Renal cortex interstitium (tissue), 15 donors: ENCODE measurements at places on chromosomes 3 and 15. TPM values are rescaled to one million over a fixed set of nuclear protein-coding genes. Genes with fewer than 3 reads are reported as not detected.

- DNase-seq = no peak
These were observed 95.1 kb upstream of the ZBED2 start for GRCh38 chr3:111690242-111690641.

GRCh38 chr15:39415634-39416033 is 165.2 kb upstream of the THBS1 start:
- DNase-seq = no peak

DNA sequence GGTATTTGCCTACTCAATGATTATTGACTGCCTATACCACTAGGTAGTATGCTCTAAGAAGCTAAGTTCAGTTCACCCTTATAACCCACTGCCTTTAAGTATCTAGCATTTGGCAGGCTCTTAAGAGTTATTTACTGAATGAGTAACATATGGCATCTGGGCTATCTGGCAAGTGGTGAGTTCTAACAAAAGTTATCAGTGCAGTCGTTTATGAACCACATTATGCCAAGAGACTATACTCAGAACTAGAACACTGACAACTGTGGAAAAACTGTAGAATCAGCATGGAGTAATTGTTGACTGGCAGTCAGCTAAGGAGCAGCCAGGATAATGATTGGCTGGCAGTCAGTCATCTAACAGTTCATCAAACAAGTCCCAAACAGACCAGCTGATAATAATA is 25.8 kb downstream of the RAF1 start:
- no peak for DNase-seq

GRCh38 chr15:65083262-65083701 is 6.7 kb downstream of the KBTBD13 start:
- DNase-seq = no peak

DNA sequence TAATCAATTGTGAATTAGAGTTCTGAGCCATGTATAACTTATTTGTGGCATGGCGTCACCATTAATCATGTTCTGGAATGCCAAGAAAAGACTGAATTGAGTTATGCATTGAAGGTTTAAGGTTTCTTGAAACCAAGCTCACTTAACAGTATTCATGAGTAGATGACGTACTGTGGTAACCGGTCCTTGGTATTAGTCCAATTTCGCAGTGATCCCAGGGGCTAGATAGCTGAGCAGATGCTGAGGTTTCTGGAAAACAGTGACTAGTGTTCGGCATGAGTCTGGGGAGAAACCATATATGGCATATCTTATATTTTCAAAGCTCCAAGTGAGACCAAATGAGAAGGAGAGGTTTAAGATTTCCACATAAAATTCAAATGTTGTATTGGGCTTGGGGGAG is 218.3 kb upstream of the LYSMD4 start:
- DNase-seq = no peak

DNA sequence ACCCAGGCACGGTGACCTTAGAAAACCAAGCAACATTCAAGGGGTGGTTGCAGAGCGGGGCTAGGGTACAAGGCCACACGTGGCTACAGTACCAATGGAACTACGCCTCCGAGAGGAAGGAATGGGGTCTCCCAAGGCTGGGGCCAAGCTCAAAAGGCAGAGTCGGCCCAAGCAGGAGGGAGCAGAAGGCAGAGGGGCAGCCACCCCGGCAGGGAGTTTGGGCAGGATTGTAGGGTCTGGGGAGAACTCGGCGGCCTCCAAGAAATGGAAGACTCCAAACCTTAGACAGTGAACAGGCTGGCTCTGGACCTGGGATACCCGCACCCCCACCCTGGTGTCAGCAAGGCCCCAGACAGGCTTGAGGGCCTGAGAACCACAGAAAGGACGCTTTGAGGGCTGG is 28.7 kb downstream of the ATRIP start:
- DNase-seq = no peak

DNA sequence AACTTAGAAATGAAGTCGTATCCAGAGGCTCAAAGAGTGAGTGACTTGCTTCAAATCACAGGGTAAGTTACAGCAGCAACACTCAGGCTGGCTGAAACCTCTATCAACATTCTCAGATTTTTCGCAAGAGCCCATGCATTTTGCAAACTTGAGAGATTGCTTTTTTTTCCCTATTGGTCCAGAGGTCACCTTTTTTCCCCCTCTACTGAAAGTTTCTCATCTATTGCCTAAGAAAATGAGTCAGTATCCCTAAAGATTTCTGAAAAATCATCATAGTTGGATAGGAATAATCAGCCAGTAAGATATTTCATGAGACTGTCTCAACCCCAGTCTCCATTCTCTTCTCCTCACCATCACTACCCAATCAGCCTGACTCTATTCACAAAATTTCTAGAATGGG is 410.6 kb downstream of the FOXP1 start:
- no peak for DNase-seq

GRCh38 chr3:146780251-146780650 is 175.1 kb upstream of the PLSCR5 start:
- no peak for DNase-seq

GRCh38 chr15:66097151-66098021 is 156.2 kb downstream of the MEGF11 start:
- DNase-seq = no peak

- no peak for DNase-seq
These were observed 136.6 kb upstream of the RAD18 start for GRCh38 chr3:9099702-9100512.

- peak; percentile 38 for DNase-seq
These were observed 1.1 kb upstream of the LPP start for GRCh38 chr3:188152660-188153436.

DNA sequence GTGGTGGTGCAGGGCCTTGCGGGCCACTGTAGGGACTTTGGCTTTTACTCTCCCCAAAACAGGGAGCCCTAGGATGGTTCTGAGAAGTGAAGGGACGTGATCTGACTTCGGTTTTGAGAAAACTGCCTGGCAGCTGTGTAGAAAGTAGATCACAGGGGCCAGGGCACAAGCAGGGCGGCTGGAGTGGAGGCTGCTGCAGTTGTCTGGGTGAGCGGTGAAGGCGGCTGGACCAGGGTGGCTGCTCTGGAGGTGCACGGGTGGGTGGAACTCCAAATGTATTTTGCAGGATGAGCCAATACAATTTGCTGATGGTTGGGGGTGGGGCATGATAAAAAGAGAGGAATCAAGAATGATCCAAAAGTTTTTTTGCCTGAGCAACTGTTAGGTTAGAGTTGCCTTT is 29.8 kb upstream of the TRH start:
- no peak for DNase-seq

DNA sequence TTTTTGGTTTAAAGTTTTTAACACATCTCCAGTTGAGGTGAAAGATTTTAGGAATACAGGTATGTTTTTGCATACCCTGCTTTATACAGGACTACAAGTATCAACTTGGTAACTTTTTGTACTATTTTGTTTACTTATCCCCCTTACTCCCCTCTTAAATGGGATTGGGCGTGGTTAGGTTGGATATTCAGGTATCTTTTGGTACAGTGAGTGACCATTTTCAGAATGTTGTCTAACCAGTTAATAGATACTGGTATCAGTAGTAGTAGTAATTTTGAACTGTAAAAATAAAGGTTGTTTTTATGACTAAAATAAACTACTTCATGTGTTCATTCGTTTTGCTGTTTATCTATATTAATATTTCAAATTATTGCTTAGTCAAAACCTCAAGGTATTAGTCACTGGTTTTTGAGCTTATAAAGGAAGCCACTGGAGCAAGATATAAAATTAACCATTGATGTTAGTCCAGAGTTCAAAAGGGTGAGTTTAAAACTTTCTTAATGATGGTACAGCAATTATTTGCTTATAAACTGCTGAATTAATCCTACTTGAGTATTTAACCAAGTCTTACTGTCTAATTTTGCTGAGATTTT is 3.3 kb downstream of the MME start:
- DNase-seq = no peak

DNA sequence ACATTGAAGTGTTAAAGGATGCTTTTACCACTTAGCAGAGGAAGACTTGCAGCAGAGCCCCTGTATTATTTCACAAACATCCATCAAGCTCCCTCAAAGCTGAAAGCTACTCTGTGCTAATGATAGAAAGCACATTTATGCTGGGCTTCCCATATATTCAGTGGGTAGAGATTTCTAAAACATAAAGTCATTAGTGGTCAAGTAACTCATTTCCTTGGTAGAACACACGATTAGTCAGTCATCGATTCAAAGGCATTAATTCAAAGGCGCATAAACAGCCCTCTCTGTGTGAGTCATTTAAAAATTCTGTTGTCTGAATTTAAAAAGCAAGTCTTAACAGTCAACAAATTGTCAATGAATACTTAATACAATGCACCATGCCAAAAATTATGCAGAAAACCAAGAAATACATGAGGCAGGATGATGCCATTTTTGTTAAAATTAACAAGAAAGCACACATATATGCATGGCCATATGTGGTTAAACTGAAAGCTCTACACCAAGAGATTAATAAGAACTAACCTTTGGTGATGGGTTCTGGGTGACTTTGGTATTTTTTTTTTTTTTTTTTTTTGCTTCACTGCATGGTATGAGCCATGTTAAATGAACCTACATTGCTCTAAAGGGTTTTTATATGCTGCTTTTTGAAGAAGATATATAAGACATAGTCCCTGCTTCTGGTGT is 61.7 kb downstream of the LDHAL6B start:
- DNase-seq = no peak

- no peak for DNase-seq
These were observed 121.8 kb upstream of the CADM2 start for GRCh38 chr3:84836961-84837360.

GOLGA6B gene
- polyA plus RNA-seq = 0.23 TPM

RFX7 gene
- polyA plus RNA-seq = 22.7 TPM

ST3GAL6 gene
- 56.4 TPM for polyA plus RNA-seq

GABRB3 gene
- polyA plus RNA-seq = 7.8 TPM

OCA2 gene
- 11.0 TPM for polyA plus RNA-seq

SLC22A14 gene
- polyA plus RNA-seq = 0.62 TPM

WDR93 gene
- polyA plus RNA-seq = 2.3 TPM

DUOXA1 gene
- polyA plus RNA-seq = 0.20 TPM
